ENCODE measurements at places on chromosomes 7 and 10.

- DNase-seq: no peak
These were observed 153.4 kb downstream of the MLLT10 start for GRCh38 chr10:21687266-21688008.

DNA sequence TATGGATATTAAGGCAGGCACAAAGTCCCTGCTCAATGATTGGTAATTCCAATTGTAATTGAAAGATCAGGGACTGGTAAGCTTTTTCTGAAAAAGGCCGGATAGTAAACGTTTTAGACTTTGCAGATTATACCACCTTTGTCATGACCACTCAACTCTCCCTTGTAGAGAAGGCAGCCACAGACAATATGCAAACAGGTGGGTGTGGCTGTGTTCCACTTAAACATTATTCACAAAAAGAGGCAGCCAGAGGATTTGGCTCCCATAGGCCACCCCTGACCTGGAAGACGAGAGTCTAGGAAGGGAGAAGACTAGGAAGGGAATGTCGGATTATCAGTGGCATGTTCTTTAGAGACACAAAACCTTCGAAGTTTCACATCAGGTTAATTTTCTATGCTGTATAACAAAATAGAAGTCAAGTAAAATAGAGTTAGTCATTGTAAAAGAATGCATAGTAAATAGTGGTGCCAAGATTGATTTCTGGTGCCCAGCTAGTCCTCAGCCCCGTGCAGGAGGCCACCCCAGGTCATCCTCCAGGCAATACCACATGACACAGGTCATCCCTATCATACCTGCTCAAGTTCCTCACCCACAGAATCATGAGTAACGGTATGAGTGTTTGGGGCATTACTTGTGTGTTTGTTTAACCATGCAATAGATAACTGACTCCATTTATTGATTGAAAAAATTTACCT lies 193.8 kb downstream of the PLPP4 start:
- DNase-seq: no peak

GRCh38 chr10:98664329-98665042 lies 217.8 kb upstream of the HPS1 start:
- DNase-seq: no peak

DNA sequence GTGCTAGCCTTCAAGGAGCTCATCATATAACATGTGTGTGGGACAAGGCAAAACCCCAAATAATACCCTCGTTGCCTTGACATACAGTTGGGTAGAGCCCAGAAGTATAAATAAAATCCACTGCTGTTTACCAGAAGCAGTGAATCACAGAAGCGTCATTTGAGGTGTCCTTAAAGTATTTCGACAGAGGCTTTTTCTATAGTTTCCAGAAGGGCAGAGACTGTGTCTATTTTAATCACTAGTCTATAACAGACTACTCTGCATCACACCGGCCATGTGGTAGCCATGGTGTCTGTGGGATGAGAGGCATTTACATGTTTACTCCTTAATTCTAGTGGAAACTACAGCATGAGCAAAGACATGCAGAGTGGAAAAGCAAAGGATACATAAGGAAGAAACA lies 131.3 kb downstream of the CTTNBP2 start:
- DNase-seq: no peak

DNA sequence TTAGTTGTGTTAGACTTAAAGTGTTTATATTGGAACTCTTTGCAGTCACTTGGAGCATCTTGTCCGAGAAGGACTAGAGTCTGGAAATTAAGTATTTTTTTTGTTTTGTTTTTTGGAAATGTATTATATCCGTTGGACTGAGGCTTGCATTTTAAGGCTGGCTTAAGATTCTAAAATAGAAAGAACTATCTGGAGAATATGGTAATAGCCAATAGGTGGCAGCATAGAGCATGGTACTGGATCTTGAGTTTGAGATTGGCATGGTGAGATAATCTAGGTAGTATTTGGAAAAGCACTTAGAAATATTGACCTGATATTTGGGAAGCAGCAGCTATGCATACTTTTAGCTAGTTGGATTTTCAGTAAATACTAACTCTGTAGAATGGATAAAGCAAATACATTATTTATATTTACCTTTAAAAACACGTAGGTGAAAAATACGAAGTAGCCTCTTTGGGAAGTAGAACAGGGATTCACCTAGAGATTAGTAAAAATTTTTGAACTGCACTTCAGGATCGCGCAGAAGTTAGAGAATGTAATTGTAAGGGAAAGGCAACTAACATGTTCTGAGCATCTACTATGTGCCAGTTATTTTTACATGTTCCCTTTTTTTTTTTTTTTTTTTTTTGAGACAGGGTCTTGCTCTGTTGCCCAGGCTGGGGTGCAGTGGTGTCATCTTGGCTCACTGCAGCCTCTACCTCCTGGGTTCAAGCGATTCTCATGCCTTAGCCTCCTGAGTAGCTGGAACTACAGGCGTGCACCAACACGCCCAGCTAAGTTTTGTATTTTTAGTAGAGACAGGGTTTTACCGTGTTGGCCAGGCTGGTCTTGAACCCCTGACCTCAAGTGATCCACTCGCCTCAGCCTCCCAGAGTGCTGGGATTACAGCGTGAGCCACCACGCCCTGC lies 78.6 kb downstream of the LCOR start:
- no peak for DNase-seq

DNA sequence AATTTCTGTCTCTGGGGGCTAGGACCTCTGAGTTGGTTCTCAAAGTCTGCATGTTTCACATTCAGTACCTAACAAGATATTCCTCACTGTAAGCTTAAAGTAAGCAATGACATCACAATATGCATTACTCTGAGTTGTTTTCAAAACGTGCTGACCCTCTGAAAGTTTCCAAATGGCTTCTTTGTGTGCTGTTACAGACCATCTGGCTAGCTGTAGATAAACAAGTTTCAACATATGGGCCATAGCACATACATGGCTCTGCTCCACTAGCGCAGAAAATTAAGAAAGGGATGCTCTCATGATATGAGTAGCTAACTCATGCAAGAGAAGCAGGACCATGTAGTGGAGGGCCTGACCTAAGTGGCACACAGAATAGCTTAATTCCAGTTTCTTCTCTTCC lies 119.0 kb downstream of the HTR7 start:
- no peak for DNase-seq

- DNase-seq: no peak
These were observed 72.6 kb downstream of the FOXL3 start for GRCh38 chr7:362402-363096.

GRCh38 chr10:119505131-119505551 lies 37.4 kb downstream of the RGS10 start:
- DNase-seq: no peak

DNA sequence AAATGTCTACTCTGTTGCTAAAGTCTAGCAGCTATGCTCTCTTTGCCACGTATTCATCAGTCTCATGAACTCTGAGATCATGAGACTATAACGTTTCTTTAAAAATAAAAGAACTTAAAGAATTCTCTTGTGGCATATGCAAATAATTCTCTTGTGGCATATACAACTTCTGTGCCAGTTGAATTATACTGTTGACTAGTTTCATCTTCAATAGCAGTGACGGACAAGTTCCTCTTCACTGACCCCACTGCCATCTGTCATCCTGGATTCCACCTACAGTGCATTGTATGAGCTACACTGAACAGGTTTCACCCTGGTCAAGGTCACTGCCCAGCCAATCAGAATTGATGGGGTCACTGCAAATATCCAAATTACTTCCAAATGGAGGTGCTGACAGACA lies 88.2 kb downstream of the CD36 start:
- DNase-seq: no peak

GRCh38 chr10:49448924-49449323 lies 53.0 kb upstream of the DRGX start:
- no peak for DNase-seq

GRCh38 chr10:31936933-31937332 lies 8.3 kb upstream of the ARHGAP12 start:
- no peak for DNase-seq

DNA sequence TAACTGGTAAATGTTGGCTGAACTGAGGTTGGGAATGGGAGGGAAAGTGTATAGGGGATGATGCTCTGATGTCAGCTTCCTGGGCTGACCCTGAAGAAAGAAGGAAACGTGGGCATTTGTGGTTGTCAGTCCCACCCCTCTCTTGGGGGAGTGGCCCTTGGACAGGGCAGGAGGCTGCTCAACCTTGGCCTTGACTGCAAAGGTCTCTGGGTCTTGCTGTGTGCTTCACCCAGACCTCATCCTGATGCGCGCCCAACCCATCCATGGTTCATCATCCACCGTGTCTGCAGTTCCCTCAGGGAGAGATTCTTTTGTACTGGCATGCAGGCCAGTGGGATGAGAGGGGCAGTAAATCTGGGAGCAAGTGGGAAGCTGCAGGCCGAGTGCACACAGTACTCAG lies 4.7 kb upstream of the ZYX start:
- no peak for DNase-seq

DNA sequence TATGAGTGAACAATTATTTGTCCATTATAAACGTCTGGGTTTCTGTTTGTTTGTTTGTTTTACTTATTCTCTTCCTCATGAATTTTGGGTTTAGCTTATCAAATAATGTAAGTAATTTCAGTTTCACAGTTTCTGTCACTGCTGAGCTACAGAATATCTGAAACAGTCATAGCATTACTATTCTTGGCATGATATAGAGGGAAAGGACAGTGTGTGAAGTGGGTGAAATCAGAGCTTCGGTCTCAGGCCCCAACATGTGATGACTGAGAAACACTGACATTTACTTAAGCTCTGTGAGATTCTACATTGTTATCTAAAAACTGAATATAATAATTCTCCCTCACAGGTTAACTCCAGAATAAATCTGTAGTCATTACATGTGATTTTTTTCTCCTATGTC lies 8.8 kb upstream of the OR6V1 start:
- no peak for DNase-seq

DNA sequence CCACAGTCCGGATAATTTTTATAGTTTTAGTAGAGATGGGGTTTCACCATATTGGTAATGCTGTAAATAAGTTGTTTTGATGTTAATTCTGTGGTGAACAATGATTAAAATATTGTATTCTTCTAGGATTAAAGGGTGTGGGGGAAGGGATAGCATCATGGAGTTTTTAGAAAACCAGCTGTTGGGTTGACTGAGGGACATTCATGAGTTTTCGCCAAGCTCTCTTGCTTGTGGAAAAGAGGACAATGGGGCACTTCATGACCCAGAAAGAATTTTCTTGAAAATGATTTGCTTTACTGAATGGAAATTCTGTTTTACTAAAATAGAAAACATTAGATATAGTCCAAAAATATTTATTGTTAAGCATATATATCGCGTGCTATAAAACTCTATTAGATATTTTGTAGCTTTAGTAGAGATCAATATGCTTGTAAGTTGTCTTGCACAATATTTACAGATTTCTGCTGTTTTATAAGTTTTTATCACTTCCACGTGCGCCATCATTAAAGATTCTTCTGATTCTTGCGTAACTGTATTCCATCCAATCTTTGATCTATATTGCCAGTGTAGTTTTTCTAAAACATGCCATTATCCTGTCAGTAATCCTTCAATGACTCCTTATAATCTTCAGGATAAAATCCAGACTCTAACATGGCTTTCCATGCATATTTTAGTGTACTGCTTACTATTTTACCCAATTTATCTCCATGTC lies 41.8 kb downstream of the LCOR start:
- DNase-seq: no peak

DNA sequence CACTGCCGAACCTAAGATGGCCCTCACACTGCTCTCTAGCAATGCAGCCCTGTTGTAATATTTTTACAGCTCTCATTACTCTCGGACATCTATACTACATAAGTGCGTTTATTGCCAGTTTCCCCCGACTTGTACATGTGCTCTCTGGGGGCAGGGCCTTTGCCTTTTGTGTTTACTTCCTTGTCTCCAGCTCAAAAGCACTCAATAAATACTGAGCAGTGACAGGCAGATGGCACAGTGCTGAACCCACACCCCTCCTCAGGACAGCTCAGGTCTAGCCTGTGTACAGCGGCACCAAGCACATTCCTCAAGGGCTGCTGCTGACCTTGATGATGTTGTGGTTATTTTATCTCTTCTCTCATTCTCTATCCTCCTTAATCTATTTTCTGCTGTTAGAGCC lies 68.0 kb upstream of the ELMO1 start:
- DNase-seq: no peak

- DNase-seq: no peak
These were observed 176.4 kb downstream of the DNAJB6 start for GRCh38 chr7:157513162-157513621.

GRCh38 chr10:46545861-46546590 lies 10.4 kb downstream of the GPRIN2 start:
- no peak for DNase-seq

- DNase-seq: no peak
These were observed 70.7 kb downstream of the ARHGAP22 start for GRCh38 chr10:48533951-48534720.

- DNase-seq: no peak
These were observed 5.6 kb downstream of the PTN start for GRCh38 chr7:137337902-137338301.

GRCh38 chr7:139855498-139856270 lies 26.6 kb downstream of the TBXAS1 start:
- no peak for DNase-seq

GRCh38 chr10:112756235-112756527 lies 193.9 kb upstream of the TCF7L2 start:
- no peak for DNase-seq

- no peak for DNase-seq
These were observed 32.3 kb upstream of the IL6 start for GRCh38 chr7:22694597-22695207.

GRCh38 chr7:118492466-118492865 lies 268.0 kb downstream of the ANKRD7 start:
- DNase-seq: no peak

DNA sequence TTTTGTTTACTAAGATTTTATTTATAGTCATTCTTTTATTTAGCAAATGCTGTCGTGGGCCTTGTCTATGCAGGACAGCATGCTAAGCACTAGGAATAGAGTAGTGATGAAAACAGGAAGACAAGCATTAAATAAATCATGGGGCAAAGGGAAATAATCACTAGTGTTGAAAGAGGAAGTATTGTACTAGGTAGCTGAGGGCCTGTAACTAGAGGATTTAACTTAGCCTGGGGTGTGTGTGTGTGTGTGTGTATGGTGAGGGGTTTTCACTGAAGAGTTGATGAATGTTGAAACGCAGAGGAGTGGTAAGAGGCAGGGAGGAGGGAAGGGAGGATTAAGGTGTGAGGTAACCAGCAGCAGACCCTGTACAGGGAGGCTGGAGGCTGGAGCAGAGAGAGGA lies 446.4 kb downstream of the SDK1 start:
- no peak for DNase-seq

DNA sequence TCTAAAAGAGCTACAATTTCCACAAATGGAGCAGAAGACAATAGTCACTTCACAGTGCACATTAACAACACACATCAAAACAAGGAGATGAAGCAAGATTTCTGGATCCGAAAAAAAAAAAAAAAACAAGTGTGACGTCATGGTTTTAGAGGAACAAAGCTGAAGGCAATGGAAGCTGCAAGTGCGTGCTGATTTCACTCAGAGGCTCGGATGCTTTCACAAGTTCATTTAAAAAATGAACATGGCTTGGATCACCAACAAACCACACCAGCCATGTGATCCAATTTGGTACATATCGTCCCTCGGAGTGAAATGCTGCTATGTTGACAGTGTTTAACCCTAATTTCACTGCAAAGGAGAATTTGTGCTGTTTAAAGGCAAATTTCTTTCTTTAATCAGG lies 337.0 kb upstream of the PRKCQ start:
- DNase-seq: no peak
